Stimulated activated CD8-positive, alpha-beta memory T cell treated with anti-CD3 and anti-CD28 coated beads, Interleukin-7, amount 100 ng/mL, for 24 hours (primary cell): ENCODE measurements at places on chromosomes 1 and 21.

GRCh38 chr21:44838039-44838895 is 20.4 kb upstream of the SUMO3 start:
- no peak for DNase-seq

- DNase-seq = no peak
Measured at GRCh38 chr1:43653893-43654292, 3.9 kb downstream of the KDM4A start.

DNA sequence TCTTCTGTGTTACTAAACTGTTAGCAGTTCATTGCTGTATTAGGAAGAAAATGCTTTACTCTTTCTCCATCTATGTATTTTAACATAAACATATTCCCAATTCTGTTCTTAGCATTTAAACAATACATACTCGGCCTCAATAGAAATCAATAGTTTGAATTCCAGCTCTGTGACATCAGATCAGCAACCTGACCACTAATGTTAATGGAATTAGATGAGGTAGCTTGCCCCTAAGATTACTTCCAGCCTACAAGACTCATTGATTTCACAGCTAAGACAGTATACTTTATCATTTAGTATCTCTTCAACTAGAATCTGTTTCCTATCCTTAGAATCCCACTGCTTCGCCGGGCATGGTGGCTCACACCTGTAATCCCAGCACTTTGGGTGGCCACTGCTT is 38.9 kb downstream of the EPRS1 start:
- no peak for DNase-seq

GRCh38 chr1:121413821-121414220 is 229.0 kb downstream of the SRGAP2C start:
- DNase-seq = no peak

DNA sequence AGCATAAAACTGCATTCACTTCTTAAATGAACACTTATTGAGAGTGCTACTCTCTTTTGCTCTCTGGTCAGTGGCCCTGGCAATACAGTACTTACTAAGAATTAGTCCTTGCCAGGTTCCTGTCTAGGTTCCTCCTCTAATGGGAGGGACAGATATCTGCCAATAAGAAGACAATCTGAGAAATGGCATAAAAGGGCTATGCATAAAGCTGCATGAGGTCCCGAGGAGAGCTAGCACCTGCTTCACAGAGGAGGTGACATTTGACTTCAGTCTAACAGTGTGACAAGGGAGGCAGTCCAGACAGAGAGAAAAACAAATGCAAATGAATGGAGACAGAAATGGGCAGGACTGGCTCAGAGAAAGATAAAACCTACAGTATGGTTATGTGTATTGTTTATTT is 357.1 kb upstream of the SGIP1 start:
- DNase-seq = no peak

GRCh38 chr1:163104385-163105099 is 35.4 kb downstream of the RGS4 start:
- DNase-seq = no peak

DNA sequence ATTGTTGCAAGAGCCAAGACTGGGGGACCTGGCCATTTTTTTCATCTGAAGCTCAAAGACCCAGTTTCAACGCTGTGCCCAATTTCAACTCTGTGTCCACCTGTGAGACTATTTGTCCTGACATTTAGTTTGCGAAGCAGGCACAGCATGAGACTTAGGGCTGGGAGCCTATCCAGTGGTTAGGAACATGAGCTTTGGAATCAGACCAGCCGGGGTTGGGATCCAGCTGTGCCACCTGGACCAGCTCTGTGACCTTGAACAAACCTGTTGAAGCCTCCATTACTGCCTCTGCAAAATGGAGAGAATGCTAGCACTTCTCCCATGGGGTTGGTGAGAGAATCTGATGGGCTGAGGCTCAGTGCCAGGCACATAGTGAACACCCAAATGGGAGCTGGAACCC is 206.1 kb upstream of the TMEM51 start:
- no peak for DNase-seq

DNA sequence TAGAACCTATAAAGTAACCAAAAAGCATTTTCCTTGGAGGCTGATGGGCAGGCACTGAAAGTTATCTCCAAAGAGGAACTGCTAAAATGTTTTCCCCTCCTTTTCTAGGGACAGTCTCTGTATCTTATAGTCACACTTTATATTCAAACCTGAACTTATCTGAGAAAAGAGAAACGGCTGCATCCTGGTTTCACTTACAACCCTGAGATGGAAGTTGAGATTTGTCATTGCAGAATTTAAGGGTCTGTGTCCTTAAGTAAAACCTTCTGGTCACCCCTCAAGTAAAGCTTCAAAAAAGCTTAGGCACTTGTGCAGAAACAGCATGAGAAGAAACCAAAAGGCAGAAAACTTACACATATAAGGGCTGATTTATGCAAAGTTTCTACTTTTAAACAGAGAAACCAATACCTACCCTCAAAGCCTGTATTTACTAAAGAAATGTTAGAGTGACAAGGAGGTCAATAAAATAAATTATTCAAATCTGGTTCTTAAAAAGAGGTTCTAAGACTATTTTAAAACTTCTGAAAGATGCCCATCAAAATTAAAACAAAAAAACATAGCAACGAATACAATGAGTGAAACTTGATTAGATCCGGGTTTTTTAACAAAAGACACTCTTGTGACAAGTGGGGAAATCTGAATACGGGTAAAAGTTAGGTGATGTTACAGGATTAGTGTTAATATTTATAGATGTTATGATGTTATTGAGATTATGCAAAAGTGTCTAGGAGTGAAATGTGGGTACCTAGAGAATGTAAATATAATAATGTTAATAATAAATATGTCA is 9.9 kb downstream of the CD58 start:
- no peak for DNase-seq

DNA sequence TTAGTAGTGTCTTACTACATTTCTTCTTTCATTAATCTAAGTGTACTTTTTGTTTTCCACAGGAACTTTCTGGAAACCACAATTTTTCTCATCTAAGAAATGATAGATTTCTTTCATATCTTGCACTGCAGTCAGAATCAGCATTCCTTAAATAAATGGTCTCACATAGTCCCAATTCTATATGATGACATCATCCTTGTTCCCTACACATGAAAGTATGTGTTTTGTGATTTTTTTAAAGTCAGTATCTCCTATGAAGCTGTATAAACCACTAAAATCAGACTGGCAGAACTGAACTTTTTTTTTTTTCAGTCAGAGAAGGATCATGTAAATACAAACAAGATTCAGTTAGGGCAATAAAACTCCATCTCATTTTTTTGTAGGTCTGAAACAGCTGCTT is 742.6 kb upstream of the CXADR start:
- no peak for DNase-seq

DNA sequence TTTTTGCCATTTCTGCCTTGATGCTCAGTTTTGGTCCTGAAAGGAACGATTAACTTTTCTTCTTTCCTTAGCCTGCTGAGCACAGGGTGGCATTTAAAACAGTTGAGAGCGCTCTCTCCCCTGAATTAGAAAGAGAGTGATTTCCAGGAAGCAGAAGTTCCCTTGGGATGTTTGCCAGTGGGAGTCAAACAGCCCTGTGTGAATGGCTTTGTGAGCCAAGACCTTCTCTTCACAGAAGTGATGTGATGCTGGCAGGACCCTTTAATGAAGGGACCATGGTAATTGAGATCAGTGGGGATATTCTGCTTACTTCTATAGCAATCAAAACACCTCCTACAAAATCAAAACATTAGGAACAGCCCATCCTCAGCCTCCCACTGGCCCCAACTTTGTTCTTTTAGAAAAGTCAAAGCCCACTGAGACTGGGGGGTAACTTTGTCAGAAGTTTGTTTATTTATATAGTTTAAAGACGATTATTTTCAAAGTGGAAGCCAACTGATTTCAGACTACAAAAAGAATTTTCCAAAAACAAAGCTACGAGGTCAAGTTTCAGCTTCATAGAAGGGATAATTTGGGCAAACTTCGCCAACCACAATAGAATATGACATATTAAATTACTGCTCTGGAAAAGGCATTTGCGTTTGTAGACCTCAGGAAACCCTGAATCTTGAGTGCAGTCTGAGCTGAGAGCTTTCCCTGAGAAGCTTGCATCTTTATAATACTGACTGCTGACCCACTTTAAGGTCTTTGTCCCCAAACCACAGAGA is 122.7 kb downstream of the GABPA start:
- DNase-seq = no peak

DNA sequence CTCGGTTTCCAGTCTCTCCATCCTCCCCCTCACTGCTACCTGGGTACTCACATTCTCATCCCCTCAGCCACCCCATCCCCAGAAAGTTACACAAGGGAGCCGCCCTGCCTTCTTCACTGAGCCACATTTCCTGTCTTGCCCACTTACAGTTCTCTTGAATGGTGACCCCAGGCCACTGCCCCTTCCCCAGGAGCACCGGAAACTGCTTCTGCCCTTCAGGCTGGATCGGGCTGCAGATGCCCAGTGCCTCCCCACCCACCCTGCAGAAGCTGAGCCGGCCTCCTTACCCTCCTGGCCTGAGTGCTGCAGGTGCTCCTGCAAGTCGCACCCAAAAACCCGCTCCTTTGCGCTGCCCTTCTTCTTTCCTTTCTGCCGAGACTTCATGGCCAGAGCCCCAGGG is 450 bp downstream of the ARHGAP30 start:
- DNase-seq = no peak

DNA sequence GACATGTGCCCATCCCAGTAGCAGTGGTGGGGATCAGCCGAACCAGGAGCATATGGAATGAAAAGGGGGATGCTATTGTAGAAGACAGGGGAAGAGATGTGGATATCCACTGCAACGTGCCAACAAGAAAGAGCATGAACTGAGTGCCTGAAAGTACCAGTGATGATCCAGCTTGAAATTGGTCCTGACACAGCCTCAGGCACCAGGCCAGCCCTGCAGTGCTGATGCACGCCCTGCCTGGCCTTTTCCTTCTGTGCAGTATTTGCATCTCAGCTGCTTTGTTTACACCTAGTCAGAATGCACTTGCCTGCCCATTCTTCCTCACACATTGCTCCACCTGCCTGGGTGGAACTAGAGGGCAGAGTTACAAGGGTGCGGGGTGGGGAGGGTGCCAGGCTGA is 50.3 kb upstream of the ARTN start:
- DNase-seq = no peak

GRCh38 chr1:67988066-67988465 is 62.4 kb downstream of the DIRAS3 start:
- no peak for DNase-seq

DNA sequence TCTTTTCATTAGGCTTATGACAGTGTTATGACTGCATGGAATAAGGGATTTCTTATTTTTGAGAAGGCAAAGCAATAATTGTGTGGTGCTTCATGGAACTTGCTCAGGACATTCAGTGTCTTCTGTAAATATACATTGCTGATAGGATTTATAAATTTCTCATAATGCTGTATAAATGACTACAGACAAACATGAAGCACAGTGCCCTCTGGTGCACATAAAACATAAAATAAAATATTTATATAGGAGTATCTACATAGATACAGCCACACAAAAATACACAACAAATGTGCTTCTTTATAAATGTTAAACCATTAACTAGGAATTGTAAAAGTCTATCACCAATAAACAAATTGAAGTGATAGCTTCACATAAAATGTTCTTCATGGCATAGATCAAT is 24.1 kb downstream of the BRINP3 start:
- no peak for DNase-seq

GRCh38 chr1:197178998-197179397 is 32.5 kb upstream of the ASPM start:
- DNase-seq = no peak

DNA sequence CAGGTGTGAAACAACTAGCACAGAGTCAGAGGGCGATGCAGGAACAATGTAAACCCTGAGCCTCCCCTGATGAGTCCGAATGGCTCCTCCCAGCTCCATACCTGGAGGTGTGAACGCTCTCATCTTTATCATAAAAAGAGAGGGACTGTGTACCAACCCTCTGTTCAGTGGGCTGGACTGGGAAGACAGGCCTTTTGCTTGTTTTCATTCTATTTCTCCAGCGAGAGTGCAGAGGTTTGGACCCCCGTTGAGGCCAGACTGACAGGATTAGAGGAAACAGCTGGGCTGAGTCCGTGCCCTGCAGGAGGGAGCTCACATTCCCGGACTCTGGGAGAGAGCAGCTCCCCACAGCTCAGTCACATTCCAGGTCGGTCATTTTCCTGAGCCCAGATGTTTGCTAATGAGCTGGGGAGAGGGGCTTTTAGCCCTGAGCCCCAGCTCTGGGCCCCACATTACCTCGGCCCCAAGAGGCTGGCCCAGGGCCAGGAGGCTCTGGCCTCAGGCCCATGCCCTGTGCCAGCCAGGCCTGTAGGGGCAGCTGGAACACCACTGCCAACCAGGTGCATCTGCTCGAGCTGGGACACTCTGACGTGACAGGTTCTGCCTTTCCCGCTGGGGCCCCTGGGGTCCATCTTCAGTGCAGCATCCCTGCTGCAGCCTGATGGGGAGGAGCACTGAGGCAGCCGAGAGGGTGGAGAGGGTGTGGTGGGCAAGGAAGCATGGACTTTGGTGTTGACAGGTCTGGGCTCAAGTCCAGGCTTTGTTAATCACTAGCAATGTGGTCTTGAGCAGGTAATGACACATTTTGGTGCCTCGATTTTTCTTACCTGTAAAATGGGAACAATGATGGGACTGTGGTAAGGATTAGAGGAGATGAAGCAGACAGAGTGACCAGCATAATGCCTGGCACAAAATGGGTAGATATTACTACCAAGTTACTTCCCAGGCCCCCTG is 3.5 kb upstream of the NBL1 start:
- DNase-seq = no peak

GRCh38 chr1:19877181-19877750 is 4.9 kb upstream of the OTUD3 start:
- no peak for DNase-seq

- no peak for DNase-seq
Measured at GRCh38 chr1:92803140-92803887, 18.4 kb upstream of the EVI5 start.

- no peak for DNase-seq
Measured at GRCh38 chr1:46547481-46548383, 3.7 kb downstream of the KNCN start.

DNA sequence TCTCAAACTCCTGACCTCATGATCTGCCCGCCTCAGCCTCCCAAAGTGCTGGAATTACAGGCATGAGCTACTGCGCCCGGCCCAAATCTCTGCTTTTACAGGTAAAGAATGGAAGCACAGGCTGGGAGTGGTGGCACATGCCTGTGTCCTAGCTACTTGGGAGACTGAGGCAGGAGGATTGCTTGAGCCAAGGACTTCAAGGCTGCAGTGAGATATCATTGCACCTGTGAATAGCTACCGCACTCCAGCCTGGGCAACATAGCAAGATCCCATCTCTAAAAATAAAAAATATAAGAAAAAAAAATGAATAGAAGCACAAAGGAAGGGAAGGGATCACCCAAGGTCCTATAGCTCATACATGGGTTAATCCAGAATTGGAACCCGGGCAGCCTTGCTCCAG is 15.0 kb downstream of the ALPL start:
- no peak for DNase-seq

DNA sequence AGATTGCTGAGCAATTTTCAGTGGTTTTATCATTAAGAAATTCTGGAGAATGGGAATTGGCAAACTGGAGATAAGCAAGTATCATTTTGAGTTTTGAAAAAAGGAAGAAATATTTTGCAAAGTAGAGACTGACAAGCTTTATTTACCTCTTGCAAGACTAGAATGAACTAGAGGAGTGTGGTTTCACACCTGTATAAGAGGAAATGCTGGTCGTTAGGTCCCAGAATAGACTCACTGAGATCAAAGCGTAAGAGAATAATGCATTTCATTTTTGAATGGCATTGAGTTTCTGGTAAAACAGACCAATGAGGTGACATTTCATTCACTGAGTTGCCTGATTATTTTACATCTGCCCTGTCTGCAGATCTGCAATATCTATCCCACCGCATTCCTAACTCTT is 308.1 kb downstream of the ADGRL2 start:
- no peak for DNase-seq
